Common myeloid progenitor, CD34-positive (primary cell): ENCODE measurements at places on chromosomes 5 and 9.
A peak's percentile ranks its signal among the peaks of the same experiment; 100 is the strongest.

DNA sequence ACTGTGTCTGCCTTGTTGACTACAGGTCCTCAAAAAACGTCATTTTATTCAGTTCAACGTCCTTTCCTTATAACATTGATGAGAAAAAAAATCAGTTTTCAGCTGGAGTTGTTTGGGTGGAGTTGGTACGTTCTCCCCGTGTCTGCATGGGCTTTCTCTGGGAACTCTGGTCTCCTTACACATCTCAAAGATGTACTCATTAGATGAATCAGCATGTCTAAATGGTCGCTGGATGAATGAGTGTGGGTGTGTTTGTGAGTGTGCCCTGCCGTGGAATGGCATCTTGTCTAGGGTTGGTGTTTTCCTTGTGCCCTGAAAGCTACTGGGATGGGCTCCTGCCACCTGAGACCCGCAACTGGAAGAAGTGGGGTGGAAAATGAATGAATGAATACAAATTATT is 30.1 kb downstream of the EGR1 start:
- DNase-seq, result no peak

DNA sequence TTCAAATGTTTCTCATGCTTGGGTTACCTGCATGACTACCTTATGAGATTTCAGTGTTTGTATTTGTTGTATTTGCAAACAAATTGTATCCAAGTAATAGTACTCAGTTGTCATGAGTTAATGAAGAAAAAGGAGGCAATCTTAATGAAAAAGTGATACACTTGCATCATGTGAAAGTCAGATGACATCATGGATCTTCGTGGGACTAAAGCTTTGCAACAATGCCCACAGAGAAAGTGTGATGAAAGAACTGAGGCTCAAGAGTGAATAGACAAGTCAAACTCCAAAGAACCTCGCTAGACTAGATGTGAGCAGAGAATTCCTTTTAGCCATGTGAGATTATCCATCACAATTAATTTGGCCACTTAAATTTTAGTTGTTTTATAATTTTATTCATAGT is 75.4 kb upstream of the ADRB2 start:
- DNase-seq, result peak; percentile 65

- no peak for DNase-seq
Observed at GRCh38 chr5:58107704-58108103, 352.2 kb downstream of the PLK2 start.

- no peak for DNase-seq
Observed at GRCh38 chr5:126138281-126138931, 284.8 kb upstream of the GRAMD2B start.

DNA sequence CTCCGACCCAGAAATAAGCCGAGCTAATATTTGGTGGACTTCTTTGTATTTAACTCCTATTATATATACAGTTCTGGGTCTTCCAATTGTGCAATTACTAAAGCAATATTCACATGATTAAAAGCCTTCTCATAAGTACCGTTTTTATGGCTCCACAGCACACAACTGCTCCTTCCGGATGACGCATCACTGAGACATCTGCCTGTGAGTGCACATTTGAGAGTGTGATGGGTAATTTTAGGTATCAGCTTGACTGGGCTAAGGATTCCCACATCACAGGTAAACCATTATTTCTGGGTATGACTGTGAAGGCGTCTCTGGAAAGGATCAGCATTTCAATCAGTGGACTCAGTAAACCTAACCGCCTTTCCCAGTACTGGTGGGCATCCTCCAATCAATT is 77.5 kb upstream of the SYK start:
- no peak for DNase-seq

DNA sequence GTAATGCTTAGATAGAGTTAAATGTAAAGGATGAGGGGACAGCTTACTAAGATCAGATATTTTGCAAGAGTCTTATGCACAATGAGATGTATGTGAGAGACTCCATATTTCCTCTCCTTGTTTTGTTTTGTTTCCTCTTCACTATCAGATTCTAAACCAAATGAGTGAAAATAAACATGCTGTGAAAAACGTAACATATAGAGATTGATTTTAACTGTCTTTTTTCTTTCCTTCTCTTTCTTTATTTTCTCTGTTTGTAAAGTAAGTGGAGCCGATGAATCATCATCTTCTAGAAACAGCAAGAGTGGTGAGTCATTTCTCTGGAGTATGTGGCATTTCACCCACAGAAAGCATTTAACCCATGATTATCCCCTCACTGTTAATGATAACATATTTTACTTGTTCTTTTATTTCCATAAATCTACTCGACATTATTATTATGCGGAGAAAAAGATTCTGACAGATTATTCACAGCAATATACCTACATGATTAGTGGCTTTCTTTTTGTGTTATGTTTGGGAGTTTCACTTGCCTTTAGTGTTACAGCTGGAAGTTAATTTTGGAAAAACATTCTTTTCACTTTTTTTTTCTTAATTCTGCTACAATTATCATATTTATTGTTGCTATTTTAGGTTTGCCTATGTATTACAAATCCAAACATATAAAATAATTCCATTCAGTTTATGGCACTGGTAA is 2.1 kb upstream of the ANXA1 start:
- DNase-seq, result peak; percentile 96

- DNase-seq, result no peak
Observed at GRCh38 chr5:17666726-17667235, 32.5 kb downstream of the TAF11L14 start.

DNA sequence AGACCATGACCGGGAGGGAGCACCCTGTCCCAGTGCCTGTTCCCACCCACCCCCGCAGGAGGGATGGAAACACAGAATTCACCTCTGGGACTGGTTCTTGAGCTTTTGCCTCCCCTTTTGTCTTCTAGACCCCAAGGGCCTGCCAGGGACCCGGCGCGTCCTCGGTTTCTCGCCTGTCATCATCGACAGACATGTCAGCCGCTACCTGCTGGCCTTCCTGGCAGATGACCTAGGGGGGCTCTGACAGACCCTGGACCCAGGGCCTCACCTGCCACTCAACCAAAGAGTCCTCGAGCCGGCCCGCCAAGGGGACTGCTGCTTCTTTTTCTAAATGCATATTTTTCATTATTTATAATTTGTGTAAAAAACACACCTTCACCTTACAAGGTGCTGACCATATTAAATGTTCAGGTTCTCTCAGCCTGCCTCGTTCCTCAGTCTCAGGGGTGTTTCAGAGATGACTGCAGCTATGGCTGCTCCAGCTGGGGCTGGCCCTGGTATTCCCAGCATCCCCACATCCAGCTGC is 16.9 kb downstream of the CARD19 start:
- DNase-seq, result no peak

- DNase-seq, result peak; percentile 40
Observed at GRCh38 chr5:6829150-6829784, 116.0 kb downstream of the TENT4A start.

GRCh38 chr5:109996246-109996645 is 306.5 kb downstream of the MAN2A1 start:
- no peak for DNase-seq

GRCh38 chr5:14011089-14012020 is 66.9 kb upstream of the DNAH5 start:
- peak; percentile 72 for DNase-seq

- DNase-seq, result peak; percentile 51
Observed at GRCh38 chr5:102971676-102972293, 148.2 kb downstream of the GIN1 start.

DNA sequence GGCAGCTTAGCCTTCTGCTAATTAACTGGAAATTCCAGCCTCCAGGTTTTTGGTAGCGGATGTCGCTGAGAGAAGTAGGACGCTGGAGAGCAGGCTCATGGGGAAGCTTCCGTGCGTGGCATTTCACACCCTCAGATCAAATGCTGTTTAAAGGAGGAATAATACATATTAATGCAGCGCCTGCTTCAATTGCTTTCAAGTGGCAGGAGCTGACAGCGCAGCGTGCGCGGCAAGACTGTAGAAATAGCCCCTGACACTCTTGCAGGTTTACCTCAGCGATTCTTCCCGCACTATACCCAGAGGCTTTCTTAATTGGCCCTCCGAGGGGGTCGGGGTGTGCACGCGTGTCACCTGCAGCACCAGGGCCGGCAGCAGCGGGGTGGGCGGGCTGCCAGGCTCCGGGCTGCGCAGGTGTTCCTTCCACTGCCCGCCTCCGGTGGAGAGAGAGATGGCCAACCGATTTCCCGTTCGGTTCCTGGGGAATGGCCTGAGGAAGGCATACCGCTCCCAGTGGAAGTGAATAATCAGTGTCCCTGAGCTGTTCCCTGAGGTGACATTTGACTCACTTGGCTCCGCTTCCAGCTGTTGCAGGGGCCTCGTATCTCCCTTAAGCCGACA is 427.9 kb downstream of the KCTD16 start:
- no peak for DNase-seq

GRCh38 chr5:68392617-68393016 is 177.1 kb downstream of the PIK3R1 start:
- no peak for DNase-seq

- DNase-seq, result no peak
Observed at GRCh38 chr9:84296146-84296843, 44.3 kb downstream of the SLC28A3 start.

DNA sequence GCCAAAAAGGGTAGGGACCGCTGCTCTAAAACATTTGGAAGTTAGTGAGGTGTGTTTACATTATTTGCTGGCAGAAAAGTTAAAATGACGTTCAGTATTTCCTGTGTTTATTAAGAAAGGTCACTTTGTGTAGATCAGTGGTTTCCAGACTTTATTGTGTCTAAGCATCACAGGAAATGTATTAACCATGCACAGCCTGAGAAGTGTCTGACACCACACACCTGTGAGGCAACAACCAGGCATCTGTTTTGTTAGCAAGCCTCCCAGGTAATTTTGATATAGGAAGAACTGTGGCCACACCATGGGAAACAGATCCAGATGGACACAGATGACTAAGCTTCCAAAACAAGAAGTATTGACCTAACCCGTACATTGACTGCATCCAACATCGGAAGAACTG is 12.0 kb downstream of the TTC1 start:
- no peak for DNase-seq

GRCh38 chr5:17343675-17344074 is 126.2 kb downstream of the BASP1 start:
- DNase-seq, result peak; percentile 34

- DNase-seq, result no peak
Observed at GRCh38 chr5:64688391-64688790, 1.9 kb upstream of the SHISAL2B start.

GRCh38 chr5:68500813-68501212 is 285.3 kb downstream of the PIK3R1 start:
- no peak for DNase-seq

GRCh38 chr9:126674365-126675146 is 60.8 kb downstream of the LMX1B start:
- DNase-seq, result no peak

DNA sequence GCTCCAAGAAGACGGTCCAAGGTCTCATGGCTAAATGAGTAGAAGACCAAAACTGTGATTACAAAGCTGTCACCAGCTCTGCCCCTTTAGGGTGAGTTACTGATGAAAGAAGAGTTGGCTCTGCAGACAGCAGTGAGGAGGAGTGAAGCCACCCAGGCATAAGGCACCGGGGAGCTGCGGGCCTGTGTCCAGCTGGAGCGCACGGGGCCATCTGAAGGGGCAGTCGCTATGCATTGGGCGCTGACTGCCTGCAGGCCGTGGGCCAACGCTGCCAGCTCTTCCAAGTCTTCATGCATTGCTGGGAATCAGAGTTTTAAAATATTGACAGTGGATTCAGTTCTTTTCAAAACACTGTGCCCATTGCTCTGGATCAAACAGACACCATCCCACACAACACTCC is 70.3 kb downstream of the DAPK1 start:
- DNase-seq, result no peak

- no peak for DNase-seq
Observed at GRCh38 chr5:55679556-55679955, 32.6 kb downstream of the SLC38A9 start.

DNA sequence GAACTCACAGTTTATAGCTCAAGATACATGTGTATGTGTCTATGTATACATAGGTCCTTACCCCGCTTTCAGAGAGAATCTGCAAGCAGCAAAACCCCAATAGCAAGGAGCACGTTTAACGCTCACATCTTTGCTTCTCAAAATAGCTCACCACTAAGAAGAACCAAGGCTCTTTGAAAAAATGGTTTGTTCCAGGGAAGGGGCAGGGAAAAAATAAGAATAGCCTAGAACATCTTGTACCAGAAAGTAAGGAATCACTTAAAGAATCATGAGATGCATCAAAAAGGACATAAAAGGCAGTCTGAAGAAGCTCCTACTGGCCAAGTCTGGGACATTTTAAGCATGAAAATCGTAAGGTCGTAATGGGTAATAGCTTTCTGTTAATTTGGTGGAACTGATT is 196.4 kb downstream of the FSTL4 start:
- DNase-seq, result no peak

DNA sequence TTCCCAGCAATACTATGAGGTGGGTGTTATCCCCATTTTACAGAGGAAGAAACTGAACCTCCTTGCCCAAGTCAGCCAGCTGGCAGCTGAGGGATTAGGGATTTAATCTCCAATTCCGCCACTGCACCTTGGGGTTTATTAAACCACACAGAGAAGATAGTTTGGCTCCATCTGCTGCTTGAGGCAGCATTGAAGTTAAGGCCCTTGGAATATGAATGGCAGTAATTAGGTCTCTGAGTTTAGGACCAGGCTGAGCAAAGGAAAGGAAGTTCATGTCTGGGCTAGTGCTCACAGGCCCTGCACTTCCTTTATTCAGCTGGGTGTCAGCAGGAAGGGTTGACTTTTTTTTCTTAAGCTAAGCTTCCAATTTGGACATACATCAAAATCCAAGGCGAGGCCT is 86.9 kb upstream of the GDNF start:
- DNase-seq, result no peak

DNA sequence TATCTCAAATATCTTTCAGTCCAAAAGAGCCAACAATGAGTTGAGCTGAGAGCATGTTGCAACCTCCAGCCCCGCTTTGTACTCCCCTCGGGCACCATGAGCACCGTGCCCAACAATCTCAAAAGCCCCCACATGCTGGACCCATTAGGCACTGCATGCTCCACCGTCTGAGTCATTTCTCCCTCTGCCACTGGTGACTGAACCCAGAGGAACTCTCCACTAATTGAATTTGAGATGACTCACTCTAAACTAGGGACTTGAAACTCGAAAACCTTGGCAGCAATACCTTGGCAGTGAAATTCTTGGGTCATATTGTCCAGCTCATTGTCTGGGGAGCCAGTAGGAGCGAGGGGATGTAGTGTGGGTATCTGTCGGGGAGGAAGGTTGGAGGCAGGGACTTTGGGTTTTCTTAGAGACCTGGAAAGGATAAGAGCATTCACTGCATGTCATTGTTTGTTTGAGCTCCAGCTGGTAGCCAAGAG is 49.9 kb upstream of the SLIT3 start:
- DNase-seq, result no peak

- no peak for DNase-seq
Observed at GRCh38 chr5:153237671-153238332, 252.7 kb upstream of the GRIA1 start.
